Stimulated activated CD4-positive, alpha-beta T cell treated with anti-CD3 and anti-CD28 coated beads, Interleukin-15, amount 100 ng/mL, for 48 hours (primary cell): ENCODE measurements at places on chromosomes 12 and 14.

DNA sequence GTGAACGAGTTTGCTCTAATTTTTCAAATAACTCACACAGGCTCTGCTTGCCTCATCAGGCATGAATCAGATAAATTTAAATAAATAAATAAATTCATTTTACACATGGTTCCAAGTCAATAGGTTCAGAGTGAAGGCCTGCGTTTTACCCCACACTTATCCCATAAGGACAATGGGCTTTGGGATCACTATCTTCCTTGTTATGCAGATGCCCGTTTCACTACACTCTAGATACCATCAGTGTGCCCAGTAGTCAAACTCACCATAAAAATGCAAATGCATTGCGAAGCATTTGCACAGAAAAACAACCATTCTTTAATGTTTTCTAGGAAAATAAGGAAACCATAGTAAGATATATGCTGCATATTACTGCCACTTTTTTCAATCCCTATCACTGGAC is 155.9 kb upstream of the CCDC196 start:
- no peak for DNase-seq

- no peak for DNase-seq
These were observed 91.5 kb downstream of the TMTC1 start for GRCh38 chr12:29692237-29692636.

GRCh38 chr14:74140374-74140850 is 55.7 kb downstream of the LIN52 start:
- no peak for DNase-seq

- no peak for DNase-seq
These were observed 74.5 kb downstream of the B4GALNT3 start for GRCh38 chr12:534216-534615.

- no peak for DNase-seq
These were observed 159.4 kb upstream of the IFNG-AS1 start for GRCh38 chr12:67829896-67830295.

DNA sequence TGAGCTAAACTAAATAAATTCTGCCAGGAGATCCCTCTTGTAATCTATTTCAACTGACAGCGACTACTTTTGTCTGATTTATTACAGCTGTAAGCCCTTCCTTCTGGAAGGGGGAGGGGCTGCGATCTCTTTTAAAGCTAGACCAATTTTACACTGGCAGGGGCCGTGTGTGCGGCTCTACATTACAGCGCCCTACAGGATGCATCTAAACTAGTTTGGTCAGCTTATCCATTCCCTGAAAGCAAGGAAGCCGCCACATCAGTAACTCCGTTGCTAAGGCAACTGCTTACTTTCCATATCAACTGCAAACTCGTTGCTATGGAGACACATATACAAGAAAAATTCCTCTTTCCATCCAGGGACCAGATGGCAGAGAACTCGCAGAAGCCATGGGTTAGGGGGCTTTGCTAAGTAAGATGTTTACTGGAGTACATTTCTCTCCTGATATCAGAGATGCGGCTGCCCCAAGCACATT is 17.4 kb downstream of the FOXN3 start:
- no peak for DNase-seq

- no peak for DNase-seq
These were observed 108.5 kb downstream of the DUSP6 start for GRCh38 chr12:89243771-89244170.

DNA sequence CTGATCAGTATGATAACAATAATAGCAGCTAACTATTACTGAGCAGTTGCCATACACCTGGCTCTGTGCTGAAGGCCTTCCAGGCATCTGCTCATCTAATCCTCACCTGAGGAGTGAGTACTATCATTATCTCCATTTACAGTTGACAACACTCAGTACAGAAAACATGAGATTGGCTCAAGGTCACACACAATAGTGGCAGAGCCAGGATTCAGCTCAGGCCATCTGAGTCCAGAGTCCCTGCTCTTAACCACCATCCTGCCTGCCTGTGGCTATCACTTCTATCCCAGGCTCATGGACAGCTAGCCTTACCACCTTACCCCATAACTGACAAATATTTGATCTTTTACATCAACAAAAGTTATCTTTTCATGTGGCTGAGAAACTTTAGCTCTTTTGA is 155.5 kb downstream of the PPM1H start:
- DNase-seq: no peak

DNA sequence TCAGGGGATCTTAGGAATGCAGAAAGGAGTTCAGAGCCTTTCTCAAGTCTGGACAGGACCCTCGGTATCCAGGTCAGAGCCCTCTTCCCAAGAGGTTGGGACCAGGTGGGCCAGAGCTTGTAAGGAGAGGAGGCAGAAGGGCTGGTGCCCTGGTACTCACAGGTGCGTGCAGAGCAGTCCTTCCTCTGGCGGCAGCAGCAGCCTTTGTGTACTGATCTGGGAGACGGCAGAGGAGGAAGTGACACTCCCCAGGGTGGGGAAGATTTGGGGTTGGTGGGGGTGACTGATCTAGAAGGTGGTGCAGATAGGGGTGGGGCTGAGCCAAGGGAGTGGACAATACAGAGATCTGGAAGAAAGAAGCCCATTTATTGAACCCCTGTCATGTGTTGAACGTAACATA is at the start of gene ITGB7:
Gene ITGB7 (minus strand): TSS at position 210 of the 400 bp plus-strand sequence. CDS start 6,808 bp downstream, outside the sequence.
- DNase-seq: peak; percentile 43

- no peak for DNase-seq
These were observed 172.9 kb upstream of the AVPR1A start for GRCh38 chr12:63323942-63324341.

- no peak for DNase-seq
These were observed 272.6 kb downstream of the CCER1 start for GRCh38 chr12:90682398-90682797.

GRCh38 chr12:17357396-17357795 is 732.6 kb downstream of the RERGL start:
- DNase-seq: no peak

DNA sequence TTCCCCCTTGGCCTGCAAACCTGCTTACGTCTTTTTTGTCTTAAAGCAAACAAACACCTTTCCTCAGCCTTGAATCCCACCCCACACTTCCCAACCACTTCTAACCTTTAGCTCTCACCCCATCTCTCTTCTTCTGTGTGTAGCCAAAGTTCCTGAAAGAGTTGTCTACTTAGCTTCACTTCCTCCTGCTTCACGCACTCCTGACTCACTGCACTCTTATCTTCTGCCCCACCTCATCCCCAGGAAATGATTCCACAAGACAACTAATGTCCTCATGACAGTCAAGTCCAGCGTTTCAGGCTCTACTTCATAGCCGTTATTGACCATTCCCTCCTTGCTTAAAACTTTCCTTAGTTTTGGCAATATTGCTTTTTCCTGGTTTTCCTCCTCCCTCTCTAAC is 22.4 kb downstream of the EIF2B2 start:
- DNase-seq: no peak

GRCh38 chr12:93944911-93945310 is 203.5 kb upstream of the PLXNC1 start:
- no peak for DNase-seq

DNA sequence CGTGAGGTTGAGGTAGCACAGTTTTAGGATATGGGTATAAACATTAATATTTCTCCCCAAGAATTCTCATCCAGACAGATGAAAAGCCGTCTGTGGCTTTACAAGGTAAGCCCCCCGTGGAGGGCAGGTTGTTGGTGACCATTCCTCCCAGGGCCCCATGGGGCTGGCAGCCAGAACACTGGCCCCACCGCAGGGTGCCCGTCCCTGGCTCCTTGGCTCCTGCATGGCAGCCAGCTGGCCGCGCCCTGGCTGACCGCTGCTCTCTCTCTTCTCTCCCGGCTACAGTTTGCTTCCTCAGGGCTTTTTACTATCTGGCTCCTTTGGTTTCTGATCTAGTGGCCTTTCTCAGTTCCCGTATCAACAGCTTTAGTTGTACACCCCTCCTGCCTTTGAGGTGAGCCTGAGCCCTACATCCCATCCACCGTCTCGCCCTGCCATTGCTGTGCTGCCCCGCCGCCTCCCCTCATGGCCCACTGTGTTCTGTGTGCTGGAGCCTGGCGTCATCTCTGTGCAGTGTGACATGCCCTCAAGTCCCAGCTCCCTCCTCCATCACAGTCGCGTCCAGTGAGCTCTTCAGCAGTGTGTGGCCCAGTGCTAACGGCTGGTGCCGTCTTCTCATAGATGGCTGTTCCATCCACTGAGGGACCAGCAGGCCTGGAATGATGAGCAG is 25.8 kb downstream of the RAB35 start:
- no peak for DNase-seq

DNA sequence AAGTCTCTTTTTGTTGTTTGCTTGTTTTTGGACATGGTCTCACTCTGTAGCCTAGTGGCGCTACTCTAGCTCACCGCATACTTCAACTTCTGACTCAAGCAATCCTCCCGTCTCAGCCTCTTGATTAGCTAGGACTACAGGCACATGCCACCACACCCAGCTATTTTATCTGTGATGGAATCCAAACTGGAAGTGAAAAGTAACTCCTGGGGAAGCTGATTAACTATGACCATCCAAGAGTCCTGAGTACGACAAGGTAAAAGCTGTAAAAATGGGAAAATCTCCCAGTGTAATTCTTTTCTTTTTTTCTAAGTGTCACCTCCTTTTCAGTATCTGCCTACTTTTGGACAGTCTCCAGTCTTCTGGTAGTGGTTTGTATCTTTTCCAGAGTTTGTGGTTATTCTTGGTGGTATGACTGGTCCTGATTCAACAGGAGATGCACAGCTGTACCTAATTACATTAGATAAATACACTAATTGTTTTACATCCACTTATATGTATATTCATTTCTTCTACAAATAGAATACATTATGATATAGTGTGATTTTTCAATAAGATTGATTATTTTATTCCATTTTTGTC is 97.8 kb downstream of the SLC6A15 start:
- no peak for DNase-seq

GRCh38 chr12:32039347-32039746 is 67.3 kb upstream of the BICD1 start:
- DNase-seq: no peak

DNA sequence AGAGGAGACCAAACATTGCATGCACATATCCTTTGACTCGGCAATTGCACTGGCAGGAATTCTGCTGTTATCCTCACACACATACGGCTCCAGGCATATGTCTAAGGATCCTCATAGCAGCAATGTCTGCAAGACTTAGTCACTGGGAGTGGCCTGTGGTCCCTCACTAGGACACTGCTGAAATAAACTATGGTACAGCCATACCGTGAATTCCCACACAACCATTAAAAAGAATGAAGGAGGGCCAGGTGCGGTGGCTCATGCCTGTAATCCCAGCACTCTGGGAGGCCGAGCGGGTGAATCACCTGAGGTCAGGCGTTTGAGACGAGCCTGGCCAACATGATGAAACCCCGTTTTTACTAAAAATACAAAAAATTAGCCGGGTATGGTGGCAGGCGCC is 105.1 kb downstream of the ZFP36L1 start:
- no peak for DNase-seq

DNA sequence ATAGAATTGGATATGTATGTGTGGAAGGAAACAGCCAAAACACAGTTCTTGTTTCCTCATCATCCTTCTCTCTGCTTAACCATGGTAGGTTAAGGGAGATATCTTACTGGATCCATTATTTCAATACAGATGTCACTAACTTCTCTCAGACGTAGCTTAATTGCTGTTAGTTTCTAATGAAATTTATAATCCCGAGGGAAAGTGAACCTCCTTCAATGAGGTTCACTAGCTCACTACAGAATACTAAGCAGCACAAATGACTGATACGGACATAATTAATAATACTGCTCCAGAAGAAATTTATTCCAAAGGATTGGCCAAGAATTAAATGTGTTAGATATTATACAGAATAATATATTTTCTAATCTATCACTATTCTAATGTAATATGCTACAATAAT is 28.6 kb upstream of the PTPRO start:
- no peak for DNase-seq

GRCh38 chr12:53568809-53569557 is 57.2 kb downstream of the ATF7 start:
- no peak for DNase-seq

GRCh38 chr14:78612666-78613065 is 442.5 kb downstream of the NRXN3 start:
- no peak for DNase-seq

- DNase-seq: no peak
These were observed 198.1 kb downstream of the ETV6 start for GRCh38 chr12:11847539-11847938.

DNA sequence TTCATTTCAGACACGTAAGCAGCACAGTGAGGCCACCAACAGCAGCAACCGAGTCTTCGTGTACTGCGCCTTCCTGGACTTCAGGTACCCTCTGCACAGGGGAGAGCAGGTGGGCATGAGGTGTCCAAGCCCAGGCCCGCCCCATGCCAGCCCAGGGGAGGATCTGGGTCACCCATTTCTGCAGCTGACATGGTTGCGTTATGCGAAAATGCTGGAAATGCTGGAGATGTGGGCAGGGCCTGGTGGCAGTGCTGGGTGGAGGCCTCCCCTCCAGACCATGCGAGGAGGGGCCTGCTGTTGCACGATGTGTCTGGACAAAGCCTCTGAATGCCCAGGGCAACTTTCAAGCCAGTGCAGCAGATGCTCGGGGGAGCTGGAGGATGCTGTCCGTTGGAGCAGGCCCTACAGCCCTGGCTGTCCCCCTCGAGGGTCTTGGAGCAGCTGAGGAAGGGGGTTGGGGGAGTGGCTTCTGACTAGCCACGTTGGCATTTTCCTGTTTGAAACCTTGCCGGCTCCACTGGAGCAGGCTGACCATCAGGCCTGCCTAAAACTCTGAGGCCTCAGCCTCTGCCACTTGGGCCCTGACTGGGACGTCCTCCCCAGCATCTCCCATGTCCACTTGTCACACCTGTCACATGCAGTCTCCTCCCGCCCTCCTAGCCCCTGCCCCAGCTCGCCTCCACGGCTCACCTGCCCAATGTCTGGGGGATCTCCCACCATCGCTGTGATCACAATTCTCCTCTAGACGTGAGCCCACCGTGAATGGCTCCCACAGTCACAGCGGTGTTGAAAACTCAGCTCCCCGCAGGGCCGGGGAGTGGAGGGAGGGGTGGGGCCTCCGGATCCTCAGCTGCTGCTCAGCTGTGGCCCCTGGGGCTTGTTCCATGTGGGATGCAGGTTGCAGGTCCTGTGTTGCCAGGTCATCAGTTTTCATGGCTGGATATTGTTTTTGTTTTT is 123.4 kb downstream of the ADGRD1 start:
- no peak for DNase-seq

DNA sequence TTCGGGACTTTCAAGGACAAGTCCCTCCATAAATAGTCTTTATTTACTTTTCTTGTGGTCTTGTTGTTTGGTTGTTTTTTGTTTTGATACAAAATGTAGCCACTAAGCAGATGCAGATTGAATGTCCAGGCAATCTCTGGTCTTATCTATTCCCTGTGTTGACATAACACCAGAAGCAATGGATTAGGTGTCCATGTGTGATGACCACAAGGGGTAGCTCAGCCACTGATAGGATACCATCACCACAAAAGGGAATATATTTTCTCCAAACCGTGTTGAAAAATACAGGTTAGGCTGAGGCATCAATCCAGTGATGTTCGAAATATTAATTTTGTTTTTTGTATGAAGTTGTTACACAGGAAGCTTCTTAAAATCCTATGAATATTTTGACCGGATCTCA is 196.3 kb downstream of the EPS8 start:
- DNase-seq: no peak

DNA sequence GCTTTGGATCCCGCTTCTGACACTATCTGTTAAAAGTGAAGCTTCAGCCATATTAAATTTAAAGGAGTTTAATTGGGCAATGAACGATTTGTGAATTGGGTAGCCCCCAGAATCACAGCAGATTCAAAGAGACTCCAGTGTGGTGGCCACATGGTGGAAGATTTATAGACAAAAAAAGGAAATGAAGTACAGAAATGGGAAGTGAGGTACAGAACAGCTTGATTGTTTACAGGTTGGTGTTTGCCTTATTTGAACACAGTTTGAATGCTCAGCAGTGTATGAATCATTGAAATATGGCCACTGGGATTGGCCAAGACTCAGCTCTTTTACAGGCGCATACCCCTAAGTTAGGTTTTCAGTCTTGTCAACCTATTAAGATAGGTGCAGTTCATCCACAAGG is 21.9 kb downstream of the CCDC91 start:
- no peak for DNase-seq
